Left cardiac atrium (tissue), 4 donors: ENCODE measurements at places on chromosomes 4 and X. TPM values are rescaled to one million over a fixed set of nuclear protein-coding genes. Genes with fewer than 3 reads are reported as not detected.
A peak's percentile ranks its signal among the peaks of the same experiment; 100 is the strongest.

FGA gene
- total RNA-seq: 0.47 TPM

GRCh38 chr4:16031546-16032395, 52.1 kb downstream of the PROM1 start:
- no peak for DNase-seq

GRCh38 chr4:70449220-70449619, 22.8 kb upstream of the MUC7 start:
- no peak for DNase-seq

DNA sequence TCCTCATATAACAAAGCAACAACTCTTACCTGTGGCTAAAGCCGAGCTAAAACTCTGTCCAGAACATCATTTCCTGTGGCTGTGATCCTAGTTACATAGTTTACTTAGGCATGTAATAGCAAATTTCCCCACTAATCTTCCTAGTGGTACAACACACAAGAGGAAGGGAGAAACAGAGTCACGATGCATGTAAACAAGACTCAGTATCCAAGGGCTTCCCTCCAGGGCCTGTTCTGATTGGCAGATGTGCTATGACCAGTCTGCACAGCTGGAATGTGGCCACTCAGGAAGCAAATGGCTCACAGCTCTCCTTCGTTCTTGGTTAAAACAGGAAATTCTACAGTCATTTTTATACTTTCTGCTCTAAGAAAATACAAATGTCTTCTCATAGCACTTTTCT, 49.2 kb upstream of the PRSS48 start:
- peak; percentile 65 for DNase-seq

PNMA6A gene
- 1.6 TPM for total RNA-seq

GRCh38 chrX:45011597-45011996, 138.6 kb downstream of the KDM6A start:
- DNase-seq: no peak

DNA sequence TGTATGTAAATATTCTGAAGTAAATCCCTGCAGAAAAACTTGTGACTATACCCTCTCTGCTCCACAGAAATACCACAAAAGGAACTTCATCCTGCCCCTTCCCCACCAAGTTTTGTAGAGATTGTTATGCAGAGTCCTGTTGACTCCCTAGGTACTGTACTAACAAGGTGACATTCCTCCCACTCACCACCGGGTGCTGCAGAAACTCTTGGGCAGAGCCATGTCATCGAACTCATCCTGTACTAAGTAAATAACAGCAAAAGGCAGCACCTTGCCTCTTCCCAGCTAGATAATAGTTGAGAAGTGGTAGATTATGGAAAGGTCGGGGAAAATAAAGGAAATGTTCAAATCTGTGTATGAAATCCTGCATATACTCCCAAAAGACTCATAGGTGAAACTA, 233.3 kb downstream of the STPG2 start:
- no peak for DNase-seq
